ENCODE measurements at places on chromosomes 13 and 19.

DNA sequence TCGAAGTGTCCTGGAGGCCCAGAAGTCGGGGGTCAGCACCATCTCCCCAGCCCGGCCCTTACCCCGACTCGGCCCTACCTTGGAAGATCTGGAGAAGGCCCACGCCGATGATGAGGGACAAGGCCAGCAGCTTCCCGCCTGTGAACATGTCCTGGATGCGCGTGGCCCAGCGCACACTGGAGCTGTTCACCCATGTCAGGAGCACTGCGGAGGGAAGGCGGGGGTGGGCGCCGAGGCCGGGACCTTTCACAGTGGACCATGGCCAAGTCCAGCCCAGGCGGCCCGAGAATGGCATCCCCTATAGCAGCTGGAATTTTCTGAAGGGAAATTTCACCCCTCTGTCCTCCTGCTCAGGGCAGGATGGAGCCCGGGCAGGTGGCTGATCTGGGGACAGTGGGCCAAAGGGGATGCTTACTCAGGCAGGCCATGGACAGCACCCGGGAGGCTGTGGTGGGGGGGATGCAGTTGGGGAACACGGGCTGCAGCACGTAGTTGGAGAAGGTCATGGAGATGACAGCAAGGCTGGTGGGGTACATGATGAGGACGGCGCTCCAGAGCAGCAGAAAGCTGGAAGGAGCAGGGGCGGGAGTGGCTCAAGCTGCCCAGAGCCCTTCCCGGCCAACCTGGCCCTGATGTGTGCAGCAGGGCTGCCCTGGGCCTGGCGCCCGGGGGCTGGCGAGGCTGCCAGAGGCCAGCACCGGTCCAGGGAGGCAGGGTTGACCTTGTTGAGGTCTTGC is 13.0 kb downstream of the SLC7A10 start:
- no peak for DNase-seq

DNA sequence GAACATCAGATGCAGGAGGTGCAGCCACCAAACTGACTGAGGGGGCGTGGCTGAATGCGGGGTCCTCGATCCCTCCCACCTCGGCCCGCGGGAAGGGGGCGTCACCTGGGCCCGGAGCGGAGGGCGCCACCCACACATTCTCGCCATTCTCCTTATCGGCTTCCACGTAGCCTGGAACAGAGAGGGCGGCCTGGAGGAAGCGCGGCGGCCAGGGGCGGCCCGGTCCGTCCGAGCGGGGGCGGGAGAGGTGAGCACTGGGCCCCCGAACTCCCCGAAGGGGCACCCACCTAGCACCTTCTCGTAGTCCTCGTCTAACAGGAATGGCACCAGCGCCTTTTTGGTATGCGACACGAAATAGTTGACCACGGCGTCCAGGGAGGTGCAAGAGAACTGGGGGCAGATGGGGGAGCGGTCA is 11.8 kb downstream of the STAP2 start:
- no peak for DNase-seq

- no peak for DNase-seq
These were observed 26.5 kb downstream of the FPR3 start for GRCh38 chr19:51821456-51821855.

GRCh38 chr13:97757807-97758206 is 195.7 kb upstream of the IPO5 start:
- DNase-seq: no peak

- DNase-seq: no peak
These were observed 75.2 kb upstream of the C13orf46 start for GRCh38 chr13:114049026-114049425.

Measured in hindlimb muscle (tissue), 1 donor.